DMS153 (cell line): ENCODE measurements at places on chromosomes 1 and 21.

GRCh38 chr1:242206994-242207393 lies 208.1 kb upstream of the MAP1LC3C start:
- no peak for DNase-seq

DNA sequence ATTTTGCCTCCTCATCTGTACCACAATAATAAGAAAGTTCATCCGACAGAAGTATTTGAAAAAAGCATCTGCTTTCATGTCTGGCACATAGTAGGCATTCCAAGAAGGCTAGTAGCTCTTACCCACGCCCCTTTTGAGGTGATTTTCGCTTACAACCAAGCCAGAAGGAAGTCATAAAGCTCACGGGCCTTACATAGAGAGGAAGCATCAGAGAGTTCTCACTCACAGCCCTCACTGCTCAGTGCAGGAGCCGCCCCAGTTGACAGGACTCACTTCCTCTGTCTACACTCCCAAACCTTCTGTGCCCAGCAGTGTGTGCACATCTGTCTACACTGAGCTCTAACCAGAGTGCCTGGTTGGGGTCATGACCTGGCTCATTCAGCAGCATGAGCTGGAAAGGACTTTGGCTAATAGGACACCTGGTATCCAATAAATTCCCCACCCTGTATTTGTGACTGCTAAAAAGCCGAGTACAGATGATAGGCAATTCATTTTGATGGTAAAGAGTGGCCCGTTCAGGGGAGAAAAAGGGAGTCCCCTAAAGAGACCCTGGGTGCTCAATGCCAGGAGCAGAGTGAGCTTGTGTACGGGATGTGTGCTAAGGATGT lies 36.8 kb upstream of the DUSP10 start:
- no peak for DNase-seq

DNA sequence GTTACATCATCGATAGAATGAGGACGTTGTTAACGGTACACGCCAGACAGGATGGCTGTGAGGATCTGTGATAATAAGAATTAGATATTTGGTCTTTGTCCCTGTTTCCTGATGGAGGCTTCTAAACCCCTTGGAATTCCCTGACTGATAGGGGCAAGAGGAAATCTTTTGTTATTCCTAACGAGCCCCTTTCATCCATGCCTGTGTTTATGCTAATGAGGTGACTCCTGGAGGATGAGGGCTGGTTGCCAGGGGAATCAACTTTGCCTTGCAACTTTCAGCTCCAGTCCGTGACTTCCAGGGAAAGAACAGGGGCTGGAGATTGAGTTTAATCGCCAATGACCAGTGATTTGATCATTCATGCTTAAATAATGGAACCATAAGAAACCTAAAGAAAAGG lies 39.3 kb upstream of the NLRP3 start:
- DNase-seq, result no peak

- no peak for DNase-seq
Observed at GRCh38 chr1:66644331-66644730, 107.9 kb upstream of the DYNLT5 start.

DNA sequence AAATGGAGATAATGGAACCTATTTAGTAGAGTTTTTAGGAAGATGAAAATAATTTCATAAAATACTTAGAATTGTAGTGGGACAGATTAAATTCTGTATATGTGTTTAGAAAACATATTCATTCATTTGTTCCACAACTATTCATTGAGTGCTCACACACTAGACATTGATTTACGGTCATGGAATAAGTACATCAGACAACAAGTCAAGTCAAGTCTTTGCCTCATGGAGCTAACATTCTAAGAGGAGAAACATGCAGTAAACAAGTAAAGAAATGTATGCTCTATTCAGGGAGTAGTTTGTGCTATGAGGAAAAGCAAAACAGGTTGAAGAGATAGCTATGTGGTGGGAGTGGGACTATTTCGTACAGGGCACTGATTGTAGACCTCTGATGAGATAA lies 9.0 kb downstream of the BTBD19 start:
- DNase-seq, result no peak

GRCh38 chr1:179094818-179095217 lies 12.9 kb downstream of the TOR3A start:
- DNase-seq, result no peak

GRCh38 chr1:117702654-117703053 lies 96.8 kb downstream of the TENT5C start:
- no peak for DNase-seq

- no peak for DNase-seq
Observed at GRCh38 chr21:45821998-45822397, 159.6 kb upstream of the COL6A1 start.
